Heart left ventricle (tissue), 16 donors: ENCODE measurements at places on chromosomes 13 and 19. TPM values are rescaled to one million over a fixed set of nuclear protein-coding genes. Genes with fewer than 3 reads are reported as not detected.

The FFAR2 gene
- 0.42 TPM for total RNA-seq

DNA sequence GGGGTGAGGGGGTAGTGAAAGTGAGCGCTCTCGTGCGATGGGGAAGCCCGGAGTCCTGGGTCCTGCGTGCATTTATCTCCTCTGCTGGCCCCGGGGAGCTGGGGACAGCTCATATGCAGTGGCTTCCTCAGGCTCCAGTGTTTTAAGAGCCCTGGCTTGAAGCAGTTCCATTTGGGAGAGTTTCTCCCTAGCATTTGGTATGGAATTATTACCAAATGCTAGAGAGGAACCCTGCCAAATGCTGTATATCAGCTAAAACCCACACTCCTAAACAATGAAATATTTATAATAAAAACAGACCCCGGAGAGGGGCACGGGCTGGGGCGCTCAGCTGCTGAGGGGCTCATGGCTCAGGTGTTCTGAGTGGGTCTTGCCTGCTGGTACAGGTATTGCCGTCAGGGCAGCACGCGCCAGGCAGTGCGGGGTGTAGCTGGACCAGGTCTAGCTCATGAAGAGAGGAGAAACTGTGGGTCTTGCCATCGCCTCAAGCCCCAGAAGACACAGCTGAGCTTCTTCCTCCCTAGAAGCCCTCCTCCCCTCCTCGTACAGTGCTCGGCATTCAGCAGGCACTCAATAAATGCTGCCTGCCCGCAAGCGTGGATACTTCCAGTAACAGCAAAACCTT lies 163.6 kb upstream of the ZNF536 start:
- DNase-seq, result no peak

GRCh38 chr19:31749231-31749630 lies 400.0 kb upstream of the TSHZ3 start:
- no peak for DNase-seq

The PRTN3 gene
- total RNA-seq, result not detected

The ZNF419 gene
- total RNA-seq, result 6.1 TPM

The CABP5 gene
- total RNA-seq, result not detected

The ZNF135 gene
- 4.2 TPM for total RNA-seq
